ENCODE measurements at places on chromosomes 1 and 21.

DNA sequence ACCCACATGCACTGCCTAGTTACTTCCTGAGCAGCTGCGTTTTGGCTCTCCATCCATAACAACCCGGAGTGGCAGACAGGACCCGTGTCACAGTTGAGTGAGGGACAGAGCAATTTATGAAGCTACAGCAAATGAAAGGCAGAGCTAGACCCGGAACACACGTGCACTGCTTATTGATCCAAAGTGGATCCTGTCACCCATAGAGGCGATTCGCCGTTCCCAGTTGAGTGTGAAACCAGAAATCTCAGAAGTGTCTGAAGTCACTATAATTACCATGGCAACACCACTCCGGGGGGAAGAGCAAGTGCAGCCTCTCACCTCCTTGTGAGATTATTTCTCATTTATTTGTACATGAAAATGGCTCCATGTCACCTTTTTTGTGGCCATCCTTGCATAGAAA lies 365.2 kb downstream of the DSCAM start:
- DNase-seq, result no peak

- no peak for DNase-seq
These were observed 549.5 kb upstream of the OLFM3 start for GRCh38 chr1:102546251-102546650.

DNA sequence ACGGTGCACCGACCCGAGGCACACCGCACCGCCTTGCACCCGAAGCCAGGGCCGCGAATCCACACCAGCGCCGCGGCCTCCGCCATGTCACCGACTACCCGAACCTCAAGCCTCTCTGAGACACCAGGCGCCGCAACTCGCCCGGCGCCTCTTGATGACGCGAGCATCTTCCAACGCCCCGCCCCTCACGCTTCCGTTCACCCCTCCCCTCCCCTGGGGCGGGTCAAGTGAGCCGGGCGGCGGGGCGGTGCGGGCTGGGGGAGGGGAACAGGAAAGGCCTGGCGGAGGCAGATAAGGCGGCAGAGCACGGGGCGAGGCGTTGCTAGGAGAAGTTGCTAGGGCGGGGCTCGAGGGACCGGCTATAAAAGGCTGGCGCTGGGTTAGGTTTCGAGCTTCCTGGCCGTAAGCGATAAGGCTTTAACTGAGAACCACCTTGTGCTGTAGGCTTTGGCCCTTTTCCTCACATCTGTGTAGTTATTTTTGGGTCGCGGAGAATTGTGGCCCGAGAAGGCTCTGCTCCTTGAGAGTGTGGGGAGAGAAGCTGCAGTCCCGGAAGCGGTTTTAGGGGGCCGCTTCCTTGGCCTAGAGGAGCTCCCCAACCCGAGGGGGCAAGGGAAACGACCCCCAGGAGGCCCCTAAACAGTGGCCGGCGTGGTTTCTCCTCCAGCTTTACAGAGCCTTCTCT lies at the start of gene SDE2:
SDE2 (minus strand) TSS at position 117 of the 685 bp plus-strand sequence; CDS start at position 86, 31 bp downstream.
- DNase-seq, result peak; percentile 97

- no peak for DNase-seq
These were observed 116.9 kb downstream of the DUSP10 start for GRCh38 chr1:221625026-221625425.

GRCh38 chr1:94395748-94396309 lies 22.4 kb upstream of the ABCD3 start:
- no peak for DNase-seq

DNA sequence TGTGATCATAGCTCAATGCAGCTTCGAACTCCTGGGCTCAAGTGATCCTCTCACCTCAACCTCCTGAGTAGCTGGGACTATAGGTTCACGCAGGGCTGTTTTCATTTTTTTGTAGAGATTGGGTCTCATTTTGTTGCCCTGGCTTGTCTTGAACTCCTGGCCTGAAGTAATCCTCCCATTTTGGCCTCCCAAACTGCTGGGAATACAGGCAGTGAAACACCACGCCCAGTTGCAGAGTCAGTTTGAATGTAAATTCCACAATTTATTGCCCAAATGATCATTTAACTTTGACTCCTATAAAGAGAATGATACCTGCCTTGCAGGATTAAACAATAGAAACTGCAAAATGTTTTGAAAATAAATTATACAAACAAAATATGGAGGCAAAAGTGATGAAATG lies 10.7 kb downstream of the GOLPH3L start:
- no peak for DNase-seq

GRCh38 chr1:228751360-228752098 lies 16.2 kb downstream of the RHOU start:
- no peak for DNase-seq

GRCh38 chr21:28856588-28857250 lies 136.0 kb downstream of the LTN1 start:
- no peak for DNase-seq

DNA sequence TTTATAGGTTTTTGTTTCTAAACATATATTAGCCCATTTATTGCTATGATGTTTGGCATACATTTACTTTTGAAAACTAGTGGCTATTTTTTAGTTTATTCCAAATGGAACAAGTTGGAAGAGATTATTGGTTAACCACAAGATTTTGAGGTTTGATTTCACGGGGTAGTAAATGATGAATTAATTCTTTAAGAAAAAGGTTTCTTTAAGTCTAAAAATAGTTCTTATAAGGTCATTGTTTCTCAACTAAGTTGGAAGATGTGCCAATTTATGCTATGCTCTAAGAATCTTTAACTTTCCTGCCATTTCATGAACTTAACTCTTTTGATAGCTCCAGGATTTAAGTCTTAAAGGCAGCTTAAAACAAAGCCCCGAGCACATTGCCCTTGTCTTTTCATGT lies 183.8 kb downstream of the LMO4 start:
- no peak for DNase-seq

GRCh38 chr1:36924282-36924811 lies 110.0 kb downstream of the GRIK3 start:
- DNase-seq, result no peak

GRCh38 chr1:85224734-85225623 lies 24.2 kb upstream of the SYDE2 start:
- DNase-seq, result no peak

DNA sequence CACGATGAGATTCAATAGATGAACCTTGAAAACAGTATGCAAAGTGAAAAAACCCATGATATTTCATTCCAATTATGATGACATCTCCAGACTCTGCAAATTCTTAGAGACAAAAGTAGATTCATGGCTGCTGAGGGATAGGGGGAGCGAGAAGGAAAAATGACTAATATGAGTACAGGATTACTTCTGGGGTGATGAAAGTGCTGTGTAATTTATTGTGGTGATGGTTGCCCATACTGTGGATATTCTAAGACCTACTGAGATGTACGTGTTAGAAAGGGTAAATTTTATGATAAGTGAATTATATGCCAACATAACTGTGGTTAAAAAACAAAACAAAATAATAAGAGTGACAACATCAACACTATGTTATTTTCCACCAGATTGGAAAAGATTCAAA lies 18.9 kb upstream of the RGS7 start:
- DNase-seq, result no peak

GRCh38 chr1:172875892-172876291 lies 174.8 kb downstream of the TNFSF18 start:
- no peak for DNase-seq

DNA sequence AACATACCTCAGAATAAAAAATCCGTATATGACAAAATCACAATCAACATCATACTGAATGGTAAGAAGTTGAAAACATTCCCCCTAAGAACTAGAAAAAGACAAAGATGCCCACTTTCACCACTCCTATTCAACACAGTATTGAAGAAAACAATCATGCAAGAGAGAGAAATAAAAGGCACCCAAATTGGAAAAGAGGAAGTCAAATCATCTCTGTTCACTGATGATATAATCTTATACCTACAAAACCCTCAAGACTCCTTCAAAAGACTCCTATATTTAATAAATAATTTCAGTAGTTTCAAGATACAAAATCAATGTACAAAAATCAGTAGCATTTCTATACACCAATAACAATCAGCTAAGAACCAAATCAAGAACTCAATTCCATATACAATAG lies 14.7 kb downstream of the PGLYRP4 start:
- no peak for DNase-seq

GRCh38 chr1:212414328-212415106 lies at the start of gene PACC1:
TSS of gene PACC1 (minus strand) at chr1:212414886. CDS start at chr1:212414757, 129 bp downstream.
- peak; percentile 71 for DNase-seq

DNA sequence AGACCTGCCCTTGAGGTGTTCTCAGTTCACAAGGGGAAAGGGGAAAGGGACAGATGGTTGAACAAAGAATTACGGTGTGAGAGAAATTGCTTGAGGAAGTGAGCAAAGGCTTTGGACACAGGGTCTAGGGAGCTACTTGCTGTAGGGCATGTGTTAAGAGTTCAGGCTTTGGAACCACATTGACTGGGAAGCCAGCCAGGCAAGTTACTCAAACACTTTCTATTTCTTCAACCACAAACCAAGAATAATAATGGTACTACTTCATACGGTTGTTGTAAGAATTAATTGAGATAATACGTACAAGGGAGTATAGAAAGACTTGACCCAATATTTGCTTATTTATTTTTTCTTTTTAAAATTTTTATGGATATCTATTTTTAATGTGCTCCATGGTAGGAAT lies 26.6 kb downstream of the AK4 start:
- DNase-seq, result no peak

DNA sequence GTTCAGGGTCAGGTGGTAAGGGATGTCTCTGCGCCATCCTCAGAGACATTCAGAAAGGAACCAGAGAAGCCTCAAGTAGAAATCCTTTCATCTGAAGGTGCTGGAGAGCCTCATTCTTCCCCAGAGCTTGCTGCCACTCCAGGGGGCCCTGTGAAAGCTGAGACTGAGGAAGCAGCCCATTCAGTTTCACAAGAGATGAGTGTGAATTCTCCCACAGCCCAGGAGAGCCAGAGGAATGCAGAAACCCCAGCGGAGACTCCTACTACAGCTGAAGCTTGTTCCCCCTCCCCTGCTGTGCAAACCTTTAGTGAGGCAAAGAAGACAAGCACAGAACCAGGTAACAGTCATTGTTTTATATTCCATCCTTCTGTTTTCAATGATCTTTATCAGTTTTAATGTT lies 38.7 kb downstream of the ZBTB40 start:
- no peak for DNase-seq

DNA sequence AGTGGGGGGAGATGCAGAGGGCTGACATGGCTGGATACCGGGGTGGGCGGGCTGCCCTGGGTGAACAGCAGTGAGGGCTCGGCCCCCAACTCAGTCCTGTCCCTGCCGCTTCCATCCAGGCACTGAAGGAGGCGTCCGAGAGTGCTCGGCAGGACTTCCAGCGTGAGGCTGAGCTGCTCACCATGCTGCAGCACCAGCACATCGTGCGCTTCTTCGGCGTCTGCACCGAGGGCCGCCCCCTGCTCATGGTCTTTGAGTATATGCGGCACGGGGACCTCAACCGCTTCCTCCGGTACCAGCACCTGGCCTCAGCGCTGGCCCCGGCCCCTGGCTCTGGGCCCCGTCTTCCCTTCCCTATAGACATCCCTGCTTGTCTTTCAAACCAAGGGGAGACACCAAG lies 15.6 kb downstream of the NTRK1 start:
- no peak for DNase-seq

DNA sequence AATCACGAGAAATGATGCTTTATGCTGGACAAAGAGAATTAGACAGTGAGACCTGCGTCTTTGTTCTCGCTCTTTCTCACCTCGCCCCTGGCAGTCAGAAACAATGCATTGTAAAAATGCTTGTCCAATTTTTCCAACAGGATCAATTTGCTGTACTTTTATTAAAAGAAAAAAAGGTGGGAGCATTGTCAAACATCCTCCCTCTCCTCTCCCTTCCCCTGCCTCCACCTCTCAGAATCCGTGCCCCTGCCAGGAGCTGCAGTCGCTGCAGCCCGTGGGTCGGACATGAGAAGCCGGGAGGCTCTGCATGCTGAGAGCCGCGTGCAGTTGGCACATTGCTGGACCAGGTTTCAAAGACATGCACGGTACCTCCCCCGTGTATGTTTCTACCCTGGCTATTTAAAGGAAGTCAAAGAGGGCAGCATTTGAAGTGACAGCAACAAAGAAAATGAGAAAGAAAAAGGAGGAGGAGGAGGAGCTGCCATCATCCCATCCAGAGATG lies 161.0 kb upstream of the KAZN start:
- no peak for DNase-seq

DNA sequence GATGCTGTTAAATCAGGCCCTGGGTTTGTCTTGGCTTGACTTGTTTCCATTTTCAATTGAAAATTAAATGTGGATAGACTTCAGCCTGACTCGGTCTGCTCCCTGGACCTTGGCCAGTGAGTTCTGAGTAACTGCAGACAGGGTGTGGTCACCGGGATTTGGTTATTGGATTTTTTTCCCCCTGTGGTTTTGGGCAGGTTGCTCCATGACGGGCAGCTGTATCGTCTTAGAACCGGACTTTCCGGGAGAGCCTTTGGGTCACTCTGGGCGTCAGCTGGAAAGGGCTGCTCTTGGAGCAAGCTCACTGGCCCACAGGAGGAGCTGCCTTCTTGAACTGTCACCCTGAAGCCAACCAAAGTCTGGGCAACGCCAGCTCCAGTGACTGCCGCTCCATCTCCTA lies 75.0 kb downstream of the CLIC6 start:
- no peak for DNase-seq

DNA sequence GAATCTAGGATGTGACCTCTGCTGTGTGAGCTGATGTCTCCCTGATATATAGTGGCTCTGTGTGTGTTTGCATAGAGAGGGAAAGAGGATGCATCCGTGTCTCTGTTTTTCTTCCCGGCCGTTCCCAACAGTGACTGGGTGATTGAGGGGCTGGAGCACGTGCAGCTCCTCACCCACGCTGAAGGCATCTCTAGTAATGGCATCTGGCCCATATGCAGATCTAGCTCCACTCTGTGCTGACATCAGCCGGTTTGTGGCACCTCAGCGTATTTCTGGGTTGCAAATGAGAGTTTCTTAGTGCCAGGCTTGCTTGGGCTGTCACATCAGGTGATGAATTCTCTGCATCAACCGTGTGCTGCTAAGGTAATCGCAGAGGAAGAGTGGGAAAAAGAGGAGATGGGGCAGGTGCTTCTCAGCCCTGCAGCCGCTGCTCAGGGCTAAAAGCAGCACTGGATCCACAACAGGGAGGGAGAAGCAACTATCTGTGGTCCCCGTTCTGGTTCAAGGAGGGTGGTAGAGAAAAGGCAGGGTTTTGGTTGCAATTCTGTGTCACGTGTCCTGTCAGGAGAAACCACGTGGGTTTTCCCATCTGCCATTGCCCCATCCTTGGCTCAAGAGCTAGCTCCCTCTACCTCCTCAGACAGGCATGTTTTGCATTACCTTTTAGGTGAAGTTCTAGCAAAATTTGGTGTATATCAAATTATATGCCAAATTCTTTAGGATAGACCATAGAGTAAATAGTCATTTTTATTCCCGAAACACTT lies 282.9 kb downstream of the PBX1 start:
- no peak for DNase-seq

- DNase-seq, result no peak
These were observed 80.6 kb upstream of the LAMC2 start for GRCh38 chr1:183105449-183105848.

- no peak for DNase-seq
These were observed 2.7 kb downstream of the ATF3 start for GRCh38 chr1:212611000-212611948.

GRCh38 chr1:65840683-65841082 lies 48.0 kb downstream of the PDE4B start:
- no peak for DNase-seq

DNA sequence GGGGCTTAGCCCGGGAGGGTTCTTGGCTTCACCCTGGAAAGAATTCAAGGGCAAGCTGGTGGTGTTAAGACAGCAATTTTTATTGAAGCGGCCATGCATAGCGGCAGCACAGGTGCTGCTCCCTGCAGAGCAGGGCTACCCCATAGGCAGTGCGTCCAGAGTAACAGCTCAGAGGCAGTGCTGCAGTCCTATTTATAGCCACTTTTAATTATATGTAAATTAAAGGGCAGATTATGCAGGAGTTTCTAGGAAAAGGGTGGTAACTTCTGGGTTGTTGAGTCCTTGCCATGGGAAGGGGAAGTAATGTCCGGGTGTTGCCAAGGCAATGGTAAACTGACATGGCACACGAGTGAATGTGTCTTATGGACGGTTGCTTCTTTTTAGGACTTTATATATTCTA lies 57.0 kb downstream of the VPS26C start:
- no peak for DNase-seq

Measured in activated naive CD4-positive, alpha-beta T cell (primary cell).